ENCODE measurements at places on chromosomes 16 and 17. TPM values are rescaled to one million over a fixed set of nuclear protein-coding genes. Genes with fewer than 3 reads are reported as not detected.

Gene TLCD1
- 46.7 TPM for total RNA-seq

Gene TMEM238L
- not detected for total RNA-seq

Gene TAT
- not detected for total RNA-seq

Gene TIMP2
- total RNA-seq, result 232 TPM

Gene BCL6B
- total RNA-seq, result not detected

Gene NPIPB6
- 3.3 TPM for total RNA-seq

Gene MARVELD3
- 0.22 TPM for total RNA-seq

Gene KRT14
- 0.30 TPM for total RNA-seq

Gene EFCAB3
- total RNA-seq, result not detected

Gene KCNH6
- not detected for total RNA-seq

Gene C1QTNF8
- total RNA-seq, result not detected

Gene CACNG1
- total RNA-seq, result not detected

Gene CCL5
- total RNA-seq, result 1.7 TPM

Gene CRHR1
- 0.27 TPM for total RNA-seq

Gene KRT39
- not detected for total RNA-seq

Gene CDH1
- total RNA-seq, result 4.9 TPM
